ENCODE measurements at places on chromosomes 2 and 18.

- DNase-seq = peak; percentile 11
Measured at GRCh38 chr2:160816916-160817499, 323.4 kb upstream of the RBMS1 start.

- DNase-seq = no peak
Measured at GRCh38 chr2:111155610-111156009, 34.9 kb downstream of the BCL2L11 start.

DNA sequence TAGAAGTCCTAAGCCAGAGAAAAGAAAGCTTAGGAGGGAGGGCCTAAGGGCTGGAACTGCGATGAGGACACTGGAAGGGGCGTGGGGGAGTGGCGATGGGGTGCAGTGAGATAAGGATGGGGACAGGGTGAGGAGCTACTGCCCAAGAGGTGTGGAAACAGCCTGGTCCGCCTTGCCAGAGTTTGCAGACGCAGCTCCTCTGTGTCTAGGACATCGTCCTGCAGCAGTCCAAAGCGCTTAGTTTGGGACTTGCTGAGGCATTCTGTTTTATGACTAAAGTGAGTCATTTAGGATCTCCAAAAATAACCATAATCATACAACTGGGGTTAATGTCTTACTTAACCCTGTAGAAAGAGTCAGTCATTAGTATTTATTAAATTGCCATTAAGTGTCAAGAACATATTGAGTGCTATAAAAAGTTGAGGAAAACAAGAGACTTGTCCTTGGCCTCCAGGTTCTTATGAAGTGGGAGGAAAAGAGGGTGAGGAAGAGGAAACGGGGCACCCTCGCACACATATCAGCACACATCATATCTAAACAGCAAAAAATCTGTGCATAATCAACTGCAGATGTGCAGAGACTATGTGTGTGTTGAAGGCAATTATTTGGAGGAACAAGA lies 74.8 kb downstream of the CDK15 start:
- DNase-seq = peak; percentile 73

- DNase-seq = no peak
Measured at GRCh38 chr2:157657101-157657500, 28.4 kb upstream of the ACVR1C start.

DNA sequence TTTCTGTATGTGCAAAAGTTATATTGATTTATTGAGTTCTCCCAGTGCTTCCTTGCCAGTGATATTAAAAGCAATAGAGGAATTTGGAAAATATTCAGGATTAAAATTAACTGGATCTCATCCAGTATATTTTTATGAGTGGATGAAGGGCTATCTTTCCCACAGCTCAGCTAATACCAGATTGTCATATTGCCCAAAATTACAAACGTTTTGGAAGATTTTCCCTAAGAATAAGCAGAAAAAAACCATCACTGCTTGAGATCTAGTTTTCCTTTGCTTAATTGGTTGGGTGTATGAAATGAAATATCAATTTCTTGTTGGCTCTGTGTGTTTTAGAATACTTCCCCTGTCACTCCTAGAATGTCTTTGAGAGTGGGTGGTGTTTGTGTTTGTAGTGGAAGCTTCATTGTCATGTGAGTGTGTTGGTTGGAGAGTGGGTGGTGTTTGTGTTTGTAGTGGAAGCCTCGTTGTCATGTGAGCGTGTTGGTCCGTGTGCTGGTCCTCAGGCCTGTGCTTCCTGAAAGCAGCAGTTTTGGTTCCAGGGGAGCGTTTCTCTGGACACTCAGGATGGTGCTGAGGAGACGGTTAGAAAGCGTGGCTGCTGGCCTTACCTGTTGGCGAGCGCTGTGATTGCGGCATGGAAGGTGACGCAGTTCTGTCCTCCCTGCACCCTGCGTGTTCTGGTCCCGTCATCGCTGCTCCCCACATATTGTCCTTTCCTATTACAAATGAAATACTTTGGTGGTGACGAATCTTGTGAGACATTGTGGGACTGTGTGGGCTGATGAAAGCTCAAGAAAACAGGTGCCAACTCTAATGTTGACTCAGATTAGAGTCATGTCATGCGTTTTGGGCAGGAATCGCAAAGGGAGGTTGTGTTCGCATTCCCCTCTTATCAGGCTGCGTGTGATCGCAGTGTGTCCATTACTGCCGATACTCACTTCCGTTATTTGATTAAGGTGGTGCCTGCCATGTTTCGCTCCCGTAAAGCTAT lies 12.4 kb downstream of the ASB1 start:
- peak; percentile 100 for DNase-seq

GRCh38 chr2:72846171-72847095 lies 20.6 kb upstream of the EXOC6B start:
- no peak for DNase-seq

DNA sequence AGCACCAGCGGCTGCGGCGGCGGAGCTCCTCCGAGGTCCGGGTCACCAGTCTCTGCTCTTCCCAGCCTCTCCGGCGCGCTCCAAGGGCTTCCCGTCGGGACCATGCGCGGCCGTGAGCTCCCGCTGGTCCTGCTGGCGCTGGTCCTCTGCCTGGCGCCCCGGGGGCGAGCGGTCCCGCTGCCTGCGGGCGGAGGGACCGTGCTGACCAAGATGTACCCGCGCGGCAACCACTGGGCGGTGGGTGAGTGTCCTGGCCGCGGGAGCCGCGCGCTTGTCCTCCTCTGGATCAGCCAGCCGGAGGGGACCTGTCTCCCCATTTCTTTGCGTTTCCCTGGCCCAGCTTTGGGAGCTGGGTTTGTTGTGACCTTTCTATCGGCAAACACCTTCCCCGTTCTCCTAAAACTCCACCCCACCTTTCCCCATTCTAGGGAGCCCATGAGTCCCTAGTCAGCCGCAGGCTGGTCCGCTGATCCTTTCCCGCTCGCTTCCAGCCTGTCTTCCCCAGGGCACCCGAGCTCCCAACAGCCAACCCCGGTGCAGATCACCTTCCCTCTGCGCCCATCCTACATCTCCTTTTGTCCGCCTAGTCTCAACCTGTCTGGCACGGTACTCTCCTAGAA lies 316 bp downstream of the GRP start:
- no peak for DNase-seq

DNA sequence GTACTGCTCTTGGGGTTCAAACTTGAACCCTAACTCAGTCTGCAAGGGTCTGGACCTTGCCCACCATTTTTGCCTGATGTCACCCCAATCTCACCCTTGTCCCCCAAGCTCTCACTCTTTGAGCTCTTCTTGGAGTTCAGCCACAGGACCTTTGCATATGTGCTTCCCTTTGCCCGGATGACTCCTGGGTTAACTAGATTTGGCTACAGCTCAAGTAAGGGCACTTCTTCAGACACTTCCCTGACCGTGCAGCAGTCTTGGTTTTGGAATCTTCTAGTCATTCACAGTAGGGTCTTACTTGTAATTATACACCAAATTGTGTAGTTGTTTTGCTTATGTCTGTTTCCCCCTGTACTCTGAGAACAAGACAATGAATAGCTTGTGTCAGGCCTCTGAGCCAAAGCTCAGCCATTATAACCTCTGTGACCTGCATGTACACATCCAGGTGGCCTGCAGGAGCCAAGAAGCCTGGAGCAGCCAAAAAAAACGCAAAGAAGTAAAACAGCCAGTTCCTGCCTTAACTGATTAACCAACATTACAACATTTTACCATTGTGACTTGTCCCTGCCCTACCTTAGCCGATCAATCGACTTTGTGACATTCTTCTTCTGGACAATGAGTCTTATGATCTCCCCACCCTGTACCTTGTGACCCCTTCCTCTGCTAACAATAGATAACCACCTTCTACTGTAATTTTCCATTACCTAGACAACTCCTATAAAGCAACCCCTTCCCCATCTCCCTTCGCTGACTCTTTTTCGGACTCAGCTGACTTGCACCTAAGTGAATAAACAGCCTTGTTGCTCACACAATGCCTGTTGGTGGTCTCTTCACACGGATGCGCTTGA lies 1.0 kb upstream of the MOGAT1 start:
- DNase-seq = no peak

DNA sequence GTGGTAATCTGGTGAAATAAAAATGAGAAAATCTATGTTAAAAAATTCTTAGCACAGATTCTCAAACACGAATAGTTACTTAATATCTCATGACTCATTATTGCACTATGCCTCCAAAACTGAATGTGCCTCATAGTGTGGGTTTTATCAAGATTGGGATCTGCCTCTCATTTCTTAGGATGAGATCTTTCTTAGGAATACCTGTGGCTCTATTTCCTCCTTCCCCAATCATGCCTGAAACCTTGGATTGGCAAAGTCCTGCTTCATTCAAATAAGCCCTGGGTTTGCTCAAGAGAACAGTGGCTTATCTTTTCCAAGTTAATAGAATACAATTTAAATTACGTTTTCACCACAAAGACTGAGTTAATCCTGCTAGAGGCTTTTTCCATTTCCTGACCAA lies 100.3 kb downstream of the DPP10 start:
- DNase-seq = no peak

DNA sequence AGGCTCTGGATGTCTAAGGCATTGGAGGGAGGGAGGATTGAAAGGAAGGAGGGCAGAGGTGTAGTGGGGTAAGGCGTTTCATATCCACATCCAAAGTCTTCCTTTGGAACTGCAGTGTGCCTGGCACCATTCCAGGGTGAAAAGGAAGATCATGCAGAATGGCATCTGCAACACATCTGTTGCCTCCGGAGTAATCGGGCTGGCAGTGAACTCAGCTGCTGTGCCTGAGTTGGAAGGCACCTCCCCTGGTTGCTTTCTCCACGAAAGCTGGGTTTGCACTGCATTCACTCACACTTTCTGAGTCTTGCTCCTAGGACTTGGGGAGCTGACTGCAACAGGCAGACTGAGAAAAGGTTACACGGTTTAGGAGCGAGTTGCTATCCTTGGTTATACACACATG lies 30.3 kb upstream of the SEC11C start:
- peak; percentile 31 for DNase-seq

DNA sequence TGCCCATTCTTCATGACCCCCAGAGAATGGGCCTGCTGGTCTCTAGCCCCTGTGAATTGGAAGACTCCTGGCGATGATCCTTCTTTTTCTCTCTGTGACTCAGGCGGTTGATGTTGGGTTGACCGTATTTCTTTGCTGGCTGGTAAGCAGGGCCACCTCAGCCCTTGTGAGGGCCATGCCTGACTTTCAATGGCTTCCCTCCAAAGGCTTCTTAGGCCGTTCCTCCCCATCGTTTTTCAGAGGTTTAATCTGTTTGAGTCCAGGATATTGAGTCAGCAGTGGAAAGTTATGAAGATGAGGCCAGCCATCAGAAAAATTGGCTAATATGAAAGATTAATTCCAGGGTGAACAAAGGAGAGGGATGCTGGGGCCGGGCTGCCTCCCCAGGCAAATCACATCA lies 13.6 kb downstream of the HPCAL1 start:
- DNase-seq = peak; percentile 59

DNA sequence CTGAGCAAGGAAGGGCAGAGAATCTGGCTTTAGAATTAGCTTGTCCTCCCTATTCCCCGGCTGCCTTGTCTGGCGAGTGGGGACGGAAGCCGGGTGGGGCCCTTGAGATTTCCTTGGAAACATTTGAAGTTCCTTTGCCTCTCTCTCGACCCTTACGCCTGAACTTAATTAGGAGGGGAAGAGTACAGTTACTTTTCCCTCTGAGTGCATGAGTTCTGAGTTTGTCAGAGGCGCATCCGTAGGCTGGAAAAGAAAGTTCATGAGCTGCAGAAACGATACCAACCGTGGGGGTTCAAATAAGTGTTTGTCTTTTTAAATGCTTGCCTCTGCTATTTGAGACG lies 468 bp downstream of the PIKFYVE start:
- peak; percentile 40 for DNase-seq

DNA sequence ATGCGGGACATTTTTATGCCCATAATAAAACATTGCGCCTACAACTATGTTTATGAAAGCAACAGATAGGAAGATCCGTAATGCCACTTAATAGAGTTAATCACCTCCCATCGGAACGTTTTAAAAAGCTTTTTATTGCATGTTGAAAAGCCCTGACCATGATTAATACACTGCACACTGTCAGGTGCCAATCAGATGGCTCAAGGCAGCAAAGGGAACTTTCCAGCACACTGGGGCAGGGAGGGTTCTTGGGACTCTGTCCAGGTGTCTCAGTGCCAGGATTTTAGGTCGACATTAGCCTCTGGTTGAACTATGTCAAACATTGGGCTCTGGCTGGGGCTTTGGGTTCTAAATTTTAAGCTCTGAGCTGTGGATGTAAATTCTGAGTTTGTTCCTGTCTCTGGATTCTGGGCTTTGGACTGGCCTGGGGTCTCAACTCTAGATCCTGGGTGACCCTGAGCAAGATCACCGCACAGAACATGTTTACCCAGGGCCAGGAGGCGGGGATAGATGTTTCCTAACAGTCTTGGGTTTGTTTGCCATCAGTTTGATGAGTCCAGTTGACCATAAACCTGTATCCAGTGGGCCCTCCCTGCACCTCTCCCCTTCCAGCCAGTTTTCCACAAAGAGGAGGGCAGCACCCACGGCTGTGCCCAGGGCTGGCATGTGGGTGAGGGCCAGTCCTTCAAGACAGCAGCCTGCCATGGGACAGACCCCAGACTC lies 262.7 kb downstream of the ATAD2B start:
- DNase-seq = no peak

Measured in fibroblast of mammary gland (primary cell).